ENCODE measurements at places on chromosomes 7 and 10. TPM values are rescaled to one million over a fixed set of nuclear protein-coding genes. Genes with fewer than 3 reads are reported as not detected.

The FOXI2 gene
- total RNA-seq, result not detected

DNA sequence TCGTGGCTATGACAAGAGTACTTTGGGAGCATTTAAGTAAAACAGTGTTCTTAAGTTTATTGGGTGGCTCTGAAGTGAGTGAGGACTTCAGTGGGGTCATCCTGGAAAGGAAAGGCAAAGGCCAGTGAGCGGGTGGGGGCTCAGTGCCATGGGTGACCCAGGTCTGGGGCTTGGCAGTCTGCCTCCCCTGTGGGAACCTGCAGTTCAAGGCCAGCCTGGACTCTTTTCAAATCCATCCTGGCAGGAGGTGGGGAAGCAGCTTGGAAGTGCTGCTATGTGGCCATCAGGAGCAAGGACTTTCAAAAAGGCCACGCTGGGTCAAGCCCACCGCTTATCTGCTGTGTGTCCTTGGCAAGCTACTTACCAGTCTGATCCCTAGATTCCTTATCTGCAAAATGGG is 148.9 kb upstream of the NPS start:
- DNase-seq, result no peak

The AP1S1 gene
- 46.2 TPM for total RNA-seq

DNA sequence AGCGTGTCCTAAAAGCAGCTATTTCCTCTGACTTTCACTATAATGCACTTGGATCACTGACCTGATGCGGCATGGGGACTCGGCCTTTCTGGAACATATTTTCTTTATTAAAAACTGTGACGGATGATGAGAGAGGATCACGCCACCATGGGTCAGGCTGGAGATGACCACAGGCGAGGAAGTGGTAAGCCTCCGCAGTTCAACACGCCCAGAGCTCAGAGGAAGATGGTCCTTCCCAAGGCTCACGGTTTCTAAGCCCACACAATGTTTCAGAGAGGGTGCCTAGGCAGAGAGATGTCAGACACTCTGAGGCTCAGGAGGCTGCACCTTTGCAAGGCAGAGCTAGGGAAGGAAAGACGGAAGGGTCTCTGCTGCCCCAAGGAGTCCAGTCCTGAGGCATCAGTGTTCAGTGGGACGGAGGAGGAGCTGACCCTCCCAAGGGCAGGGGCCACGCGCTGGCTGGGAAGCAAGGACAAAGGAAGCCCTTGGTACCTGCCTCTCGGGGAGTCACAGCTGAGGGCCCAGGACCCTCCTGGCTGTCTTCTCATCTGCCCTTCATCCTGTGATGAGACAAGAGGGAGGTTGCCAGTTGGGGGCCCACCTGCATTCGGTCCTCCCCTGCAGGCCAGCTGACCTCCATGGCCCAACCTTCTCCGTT is 9.5 kb downstream of the CHST15 start:
- no peak for DNase-seq

GRCh38 chr10:99612167-99612831 is 7.9 kb downstream of the SLC25A28 start:
- peak; percentile 55 for DNase-seq

The FAM180A gene
- total RNA-seq, result not detected

DNA sequence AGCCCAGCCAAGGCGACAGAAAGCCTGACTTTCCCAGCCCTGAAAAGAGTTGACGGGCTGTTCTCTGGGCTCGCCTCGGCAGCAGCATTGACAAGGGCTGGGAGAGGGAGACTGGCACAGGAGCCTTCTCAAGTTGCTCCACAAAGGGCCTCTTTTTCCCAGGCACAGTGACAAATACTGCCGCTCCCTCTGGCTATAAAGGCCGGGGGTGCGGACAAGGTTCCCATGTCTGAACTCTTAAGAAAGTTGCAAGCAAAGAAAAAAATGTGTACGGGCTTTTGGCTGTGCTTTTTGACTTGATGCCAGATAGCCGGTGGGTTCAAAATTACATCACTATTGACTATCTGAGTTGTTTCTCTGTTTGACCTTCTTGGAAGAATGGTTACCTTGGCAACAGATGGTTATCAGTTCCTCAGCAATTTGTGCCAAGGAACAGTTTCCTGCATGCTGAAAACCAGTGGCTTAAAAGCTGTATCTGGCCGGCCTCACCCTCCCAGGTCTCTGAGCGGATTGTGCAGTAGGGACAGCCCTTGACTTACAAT is 115.9 kb upstream of the EEPD1 start:
- no peak for DNase-seq

DNA sequence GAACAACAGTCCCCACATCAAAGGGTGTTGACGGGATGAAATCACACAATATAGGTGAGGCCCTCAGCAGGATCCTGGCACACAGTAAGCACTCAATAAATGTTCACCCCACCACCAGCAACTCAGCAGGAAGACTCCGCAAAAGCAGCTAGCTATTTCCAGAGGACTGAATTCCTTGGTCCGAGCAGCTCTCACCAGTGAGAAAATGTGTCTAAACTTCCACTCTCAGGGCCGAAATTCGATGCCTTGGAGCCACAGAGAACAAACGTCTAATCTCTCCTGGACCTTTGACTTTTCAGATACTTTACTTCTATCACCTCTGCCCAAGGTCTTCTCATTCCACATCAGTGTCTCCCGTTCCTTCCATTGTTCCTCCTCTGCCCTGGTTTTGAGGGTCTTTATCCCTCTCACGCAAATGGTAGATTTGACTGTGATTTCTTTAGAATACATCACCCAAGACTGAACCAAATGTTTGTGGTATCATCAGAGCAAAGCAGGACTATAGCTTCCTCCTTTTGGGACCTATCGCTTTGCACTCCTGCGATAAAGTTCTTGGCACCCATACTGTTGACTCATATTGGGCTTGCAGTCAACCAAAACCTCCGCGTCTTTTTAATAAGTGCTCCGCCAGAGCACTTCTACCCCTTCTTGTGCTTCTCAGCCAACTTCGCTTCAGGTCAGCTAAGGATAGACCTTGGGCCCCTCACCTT is 903 bp upstream of the NT5C2 start:
- no peak for DNase-seq

The PCLO gene
- total RNA-seq, result not detected

The SPAG6 gene
- total RNA-seq, result 0.70 TPM

GRCh38 chr10:68153473-68154210 is 44.4 kb downstream of the MYPN start:
- no peak for DNase-seq

DNA sequence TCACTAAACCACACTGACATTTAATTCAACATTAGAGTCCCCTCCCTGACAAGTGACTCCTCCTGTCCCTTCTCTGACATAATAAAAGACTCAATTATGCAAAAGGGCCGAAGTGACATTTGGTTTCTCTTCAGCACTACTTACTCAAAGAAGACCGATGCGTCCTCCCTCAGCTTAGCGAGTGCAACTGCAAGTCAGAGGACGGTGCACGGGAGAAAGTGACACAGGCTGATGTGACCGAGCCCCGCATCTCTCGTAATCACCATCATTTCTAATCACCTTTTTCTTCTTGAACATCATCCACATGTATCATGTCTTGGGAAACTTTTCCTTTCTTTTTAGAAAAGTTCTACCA is 155.7 kb downstream of the TCERG1L start:
- no peak for DNase-seq

The IFRD1 gene
- 40.1 TPM for total RNA-seq

The HOXA7 gene
- not detected for total RNA-seq

- no peak for DNase-seq
Observed at GRCh38 chr7:69036301-69036700, 562.0 kb upstream of the AUTS2 start.

The SLC39A12 gene
- not detected for total RNA-seq

GRCh38 chr10:118101501-118101900 is 54.8 kb upstream of the RAB11FIP2 start:
- DNase-seq, result no peak

GRCh38 chr7:36283181-36283580 is 106.5 kb upstream of the ANLN start:
- peak; percentile 43 for DNase-seq

- DNase-seq, result no peak
Observed at GRCh38 chr7:12719981-12720865, 32.8 kb downstream of the ARL4A start.

The PRR15 gene
- not detected for total RNA-seq

The GPR146 gene
- 2.7 TPM for total RNA-seq

GRCh38 chr7:138352570-138353461 is 107.2 kb upstream of the TRIM24 start:
- DNase-seq, result no peak

The PILRA gene
- 8.1 TPM for total RNA-seq

- no peak for DNase-seq
Observed at GRCh38 chr7:30171766-30172447, 37.1 kb downstream of the MTURN start.

DNA sequence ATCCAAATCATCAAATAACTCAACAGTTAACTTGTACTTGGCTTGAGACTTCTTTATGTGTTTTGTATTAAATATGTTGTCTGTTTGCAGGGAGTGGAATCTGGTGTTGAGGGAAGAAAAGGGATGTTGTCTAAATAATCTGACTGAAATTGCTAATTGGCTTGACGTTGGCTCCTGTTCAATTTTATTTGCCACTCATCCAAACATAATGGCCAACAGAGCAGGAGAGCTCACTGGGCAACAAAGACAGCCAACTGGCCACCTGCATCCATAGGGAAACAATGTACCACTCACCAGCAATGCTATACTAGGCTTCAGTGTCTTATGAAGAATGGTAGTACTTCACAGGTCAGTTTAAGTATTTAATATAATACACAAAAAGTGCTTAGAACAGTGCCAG is 80.5 kb downstream of the FAM13C start:
- no peak for DNase-seq

GRCh38 chr7:156456503-156457115 is 184.0 kb upstream of the RNF32 start:
- no peak for DNase-seq

All from activated CD8-positive, alpha-beta T cell treated with anti-CD3 and anti-CD28 coated beads, Interleukin-2, amount 10 ng/mL, durations not matched to agents 7 days and 5 days (primary cell).